NCI-H1694 (cell line): ENCODE measurements at places on chromosomes 4 and X.
A peak's percentile ranks its signal among the peaks of the same experiment; 100 is the strongest.

GRCh38 chr4:183873409-183874185, 31.5 kb upstream of the STOX2 start:
- no peak for DNase-seq

DNA sequence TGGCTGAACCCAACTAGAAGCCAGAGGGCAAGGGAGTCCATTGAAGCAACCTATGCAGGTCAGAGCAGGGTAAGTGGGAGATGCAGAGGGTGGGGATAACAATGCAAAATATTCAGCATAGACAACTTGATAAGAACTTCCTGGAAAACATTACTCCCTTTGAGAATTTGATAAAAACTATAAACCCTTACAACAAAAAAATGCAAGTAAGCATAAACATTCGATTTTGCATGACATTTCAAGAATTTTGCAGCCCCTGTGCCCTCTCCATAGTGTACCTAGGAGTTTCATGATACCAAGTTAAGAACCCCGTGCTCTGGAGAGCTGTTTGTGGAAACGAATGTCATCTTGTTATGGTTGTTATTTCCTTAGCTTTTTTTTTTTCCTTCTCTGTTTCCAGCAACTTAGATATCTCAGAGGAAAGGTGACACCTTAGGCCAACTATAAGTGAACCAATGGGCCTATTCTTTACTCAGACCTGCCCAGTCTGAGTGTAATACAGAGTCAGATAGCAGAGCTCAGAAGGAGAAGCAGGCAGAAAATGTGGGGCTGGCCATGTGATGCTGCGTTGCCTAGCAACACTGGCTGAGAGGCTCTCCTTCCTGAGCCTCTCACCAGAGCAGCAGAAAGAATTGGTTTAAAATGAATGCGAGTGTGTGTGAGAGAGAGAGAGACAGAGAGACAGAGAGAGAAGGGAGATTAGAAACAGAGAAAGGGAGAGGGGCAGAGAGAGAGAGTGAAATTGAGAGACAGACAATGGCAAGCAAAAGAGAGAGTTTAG, 36.7 kb upstream of the GABRQ start:
- no peak for DNase-seq

DNA sequence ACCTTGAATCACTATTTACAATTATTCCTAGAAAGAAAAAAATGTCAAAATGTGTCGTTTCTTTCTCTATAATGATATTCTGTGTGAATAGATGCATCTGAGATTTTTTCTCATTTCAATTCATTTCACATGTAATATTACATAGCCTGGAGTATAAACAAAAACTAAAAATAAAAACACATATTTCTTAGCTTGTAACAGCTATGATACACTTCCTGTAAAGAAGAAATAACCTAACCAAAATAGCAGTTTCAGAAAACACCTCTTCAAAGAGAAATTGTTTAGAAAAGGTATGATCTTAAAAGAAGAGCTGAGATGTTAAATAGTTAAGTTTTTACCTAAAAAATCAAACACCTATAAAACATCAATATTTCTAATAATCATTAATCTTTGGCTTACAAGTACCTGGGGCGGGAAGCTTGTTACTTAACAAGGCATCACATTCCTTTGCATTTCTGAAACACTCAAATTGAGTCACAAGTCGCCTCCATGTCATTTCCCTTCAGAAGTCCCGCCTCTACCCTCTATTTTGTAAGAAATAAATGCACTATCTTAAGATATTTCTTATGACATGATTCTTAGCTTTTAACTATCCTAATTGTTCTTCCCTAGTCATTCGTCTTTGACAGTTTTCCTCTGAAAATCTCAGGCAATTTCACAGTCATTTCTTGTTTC, 76.5 kb downstream of the PCDH18 start:
- DNase-seq, result no peak

DNA sequence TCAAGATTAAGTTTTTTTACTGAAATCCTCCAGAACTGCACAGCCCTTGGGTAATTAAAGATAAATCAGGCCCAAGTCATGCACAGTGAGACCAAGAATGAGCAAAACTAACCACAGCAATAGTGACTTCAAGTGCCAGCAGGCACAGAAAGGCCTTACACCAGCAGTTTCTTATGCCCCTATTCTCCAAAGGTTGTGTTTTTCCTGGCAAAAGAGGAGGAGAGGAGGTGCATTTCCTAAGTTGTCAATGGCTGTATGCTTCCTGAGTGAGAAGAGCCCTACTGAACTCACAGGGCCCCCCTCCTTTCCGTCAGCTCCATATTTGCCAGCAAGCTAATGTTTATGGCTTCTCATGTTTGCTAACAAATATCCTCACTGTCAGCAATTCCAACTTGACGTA, 418.7 kb upstream of the INTU start:
- no peak for DNase-seq

- no peak for DNase-seq
Measured at GRCh38 chr4:169410839-169411770, 140.3 kb upstream of the SH3RF1 start.

GRCh38 chrX:7170898-7171297, 22.9 kb upstream of the PUDP start:
- DNase-seq, result no peak

GRCh38 chr4:122450847-122451246, 5.7 kb downstream of the IL2 start:
- no peak for DNase-seq

DNA sequence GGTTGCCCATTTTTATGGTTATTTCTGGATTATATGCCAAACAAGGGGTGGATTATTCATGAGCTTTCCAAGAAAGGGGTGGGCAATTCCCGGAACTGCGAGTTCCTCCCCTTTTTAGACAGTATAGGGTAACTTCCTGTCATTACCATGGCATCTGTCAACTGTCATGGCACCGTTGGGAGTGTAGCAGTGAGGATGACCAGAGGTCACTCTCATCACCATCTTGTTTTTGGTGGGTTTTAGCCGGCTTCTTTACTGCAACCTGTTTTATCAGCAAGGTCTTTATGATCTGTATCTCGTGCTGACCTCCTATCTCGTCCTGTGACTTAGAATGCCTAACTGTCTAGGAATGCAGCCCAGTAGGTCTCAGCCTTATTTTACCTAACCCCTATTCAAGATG, 57.6 kb downstream of the SH3KBP1 start:
- no peak for DNase-seq

DNA sequence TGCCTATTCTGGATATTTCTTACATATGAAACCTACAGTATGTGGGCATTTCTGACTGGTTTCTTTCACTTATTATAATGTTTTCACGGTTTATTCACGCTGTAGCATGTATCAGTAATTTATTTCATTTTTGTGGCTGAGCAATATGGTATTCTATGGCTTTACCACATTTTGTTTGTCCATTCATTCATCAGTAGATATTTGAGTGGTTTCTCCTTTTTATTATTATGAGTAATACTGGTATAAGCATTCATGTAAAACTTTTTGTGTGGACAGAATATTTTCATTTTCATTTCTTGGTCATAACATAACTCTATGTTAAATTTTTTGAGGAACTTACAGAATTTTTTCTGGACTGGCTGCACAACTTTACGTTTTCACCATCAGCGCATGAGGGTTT, 122.7 kb upstream of the PABPC5 start:
- DNase-seq, result no peak

DNA sequence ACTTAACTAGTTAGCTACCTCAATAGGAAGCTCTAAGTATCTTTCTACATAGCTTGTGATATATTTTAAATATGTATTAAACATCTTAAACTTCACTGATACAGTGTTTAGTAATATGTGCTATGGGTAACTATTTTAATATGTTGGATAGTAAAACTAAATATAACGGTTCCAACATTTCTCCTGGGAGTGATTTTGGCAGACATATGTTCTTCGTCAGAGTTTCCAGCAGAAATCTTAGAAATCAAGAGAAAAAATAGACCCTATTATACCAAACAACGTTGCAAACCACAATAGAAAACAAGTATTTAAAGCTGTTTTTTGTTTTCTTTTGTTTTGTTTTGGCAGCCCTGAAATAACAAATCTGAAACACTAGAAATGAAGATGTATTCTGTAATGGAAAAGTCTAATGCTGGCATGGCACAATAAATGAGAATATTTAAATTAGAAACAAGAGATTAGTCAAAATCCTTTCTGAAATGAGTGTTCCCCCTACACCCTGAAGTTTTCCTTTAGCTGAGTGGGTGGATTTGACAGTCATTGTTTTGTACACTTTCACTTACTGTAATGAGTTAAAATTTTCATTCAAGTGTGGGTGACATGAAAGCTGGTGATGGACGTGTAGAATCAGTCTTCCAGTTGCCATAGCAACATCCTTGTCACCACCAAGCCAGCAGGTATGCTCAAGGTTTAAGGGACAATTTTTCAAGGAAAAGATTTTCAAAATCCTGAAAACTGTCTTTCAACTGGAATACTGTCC, 233.5 kb downstream of the SCFD2 start:
- DNase-seq, result no peak

DNA sequence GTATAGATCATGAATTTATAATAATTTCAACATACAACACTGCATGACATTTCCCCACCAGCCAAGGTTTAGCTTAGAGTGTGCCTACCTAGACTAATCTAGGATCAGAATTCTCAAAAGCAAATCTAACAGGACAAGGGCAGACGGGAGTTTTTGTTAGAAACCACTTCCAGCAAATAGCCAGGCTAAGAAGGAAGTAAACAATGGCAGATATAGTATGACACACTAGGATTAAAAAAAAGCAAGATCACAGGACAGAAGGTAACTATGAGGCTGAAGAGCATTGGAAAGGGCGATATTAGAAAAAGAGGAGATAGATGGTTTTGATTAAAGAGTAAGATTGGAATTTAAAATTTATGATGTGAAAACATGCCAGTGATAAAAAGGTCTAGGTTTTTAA, 124.8 kb downstream of the LRBA start:
- DNase-seq, result no peak

DNA sequence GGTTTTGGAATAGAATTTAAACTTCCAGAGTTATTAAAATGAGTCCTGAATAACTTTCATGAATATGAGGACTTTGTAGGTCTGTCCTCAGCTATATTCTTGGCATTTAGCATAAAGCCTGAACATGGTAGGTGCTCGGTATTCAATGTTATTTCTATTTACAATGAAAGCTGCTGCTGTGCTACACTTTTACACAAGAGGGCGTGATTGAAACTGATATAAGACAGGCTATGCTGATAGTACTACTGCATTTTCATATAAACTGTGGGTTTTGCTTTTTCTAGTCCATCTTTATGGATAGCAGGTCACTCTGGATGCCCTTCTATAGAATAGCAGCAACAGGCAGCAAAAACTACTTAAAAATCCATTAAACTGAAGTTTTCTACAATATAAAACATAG, 12.3 kb upstream of the GNPDA2 start:
- DNase-seq, result peak; percentile 26

DNA sequence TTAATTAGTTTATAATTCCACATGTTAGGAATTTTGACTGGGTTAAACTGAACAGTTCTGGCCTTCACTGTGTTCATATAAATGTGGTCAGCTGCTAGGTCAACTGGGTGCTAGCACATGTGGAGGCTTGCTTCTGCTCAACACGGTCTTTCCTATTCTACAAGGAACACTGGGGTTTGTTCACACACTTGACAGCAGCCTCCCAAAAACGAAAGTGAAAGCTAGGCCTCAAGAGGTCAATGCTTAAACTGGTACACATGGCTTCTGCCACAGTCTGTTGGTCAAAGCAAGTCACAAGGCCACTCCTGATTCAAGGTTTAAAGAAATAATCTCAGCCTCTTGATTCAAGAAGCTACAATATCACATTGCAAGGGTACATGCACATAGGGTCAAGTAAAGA, 126.5 kb downstream of the QDPR start:
- no peak for DNase-seq

DNA sequence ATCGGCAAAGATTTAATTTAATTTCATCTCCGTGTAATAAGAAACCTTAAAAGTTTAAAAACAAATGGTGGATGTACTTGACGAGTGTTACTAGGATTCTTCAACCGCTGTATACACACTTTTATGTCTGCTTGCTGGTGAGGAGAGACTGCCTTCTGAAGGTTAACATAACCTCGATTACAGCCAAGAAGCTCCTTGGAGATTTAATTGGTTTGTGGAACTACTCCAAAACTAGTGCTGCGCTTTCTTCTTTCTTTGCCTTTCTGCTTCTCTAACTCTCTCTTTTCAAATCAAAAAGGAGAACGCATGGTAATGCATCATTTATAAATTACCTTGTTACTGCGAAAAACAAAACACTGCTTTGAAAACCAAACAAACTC, 109.0 kb downstream of the ANTXR2 start:
- no peak for DNase-seq

- DNase-seq, result no peak
Measured at GRCh38 chr4:71132486-71132885, 139.0 kb downstream of the DCK start.

GRCh38 chr4:138050601-138051000, 191.5 kb downstream of the SLC7A11 start:
- DNase-seq, result no peak

- DNase-seq, result no peak
Measured at GRCh38 chr4:139458999-139459398, 5.1 kb downstream of the RAB33B start.

- peak; percentile 6 for DNase-seq
Measured at GRCh38 chr4:88866862-88867550, 169.4 kb upstream of the NAP1L5 start.

DNA sequence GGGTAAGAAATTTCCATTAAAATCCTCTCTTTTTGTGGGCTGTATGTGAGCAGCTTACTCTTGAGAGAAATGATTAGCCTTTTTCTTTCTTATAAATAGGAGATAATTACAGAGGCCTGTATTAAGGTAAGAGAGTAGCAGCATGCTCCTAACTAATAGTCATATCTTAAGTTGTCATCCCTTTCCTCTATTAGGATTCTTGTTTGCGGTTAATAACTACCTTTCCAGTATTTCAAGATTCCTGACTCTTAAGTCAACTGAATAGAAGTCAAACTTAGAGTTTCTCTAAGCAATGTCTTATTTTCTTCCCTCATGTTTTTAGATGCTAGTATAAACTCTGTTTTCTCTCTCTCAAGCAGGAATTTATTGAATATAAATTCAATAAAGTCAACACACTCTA, 139.9 kb upstream of the GPRIN3 start:
- no peak for DNase-seq

DNA sequence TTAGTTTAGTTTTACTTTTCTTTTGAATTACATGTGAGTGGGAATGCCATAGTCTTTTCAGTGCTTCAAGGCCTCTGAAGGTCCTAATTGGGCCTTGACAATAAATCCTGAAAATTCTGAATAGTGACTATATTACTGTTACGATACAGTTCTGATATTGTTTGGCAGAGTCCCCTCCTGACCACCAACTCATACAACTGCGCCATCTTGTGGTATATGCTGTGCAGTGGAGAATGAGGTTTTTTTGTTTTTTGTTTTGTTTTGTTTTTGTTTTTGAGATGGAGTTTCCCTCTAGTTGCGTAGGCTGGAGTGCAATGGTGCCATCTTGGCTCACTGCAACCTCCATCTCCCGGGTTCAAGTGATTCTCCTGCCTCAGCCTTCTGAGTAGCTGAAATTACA, 56.6 kb upstream of the CHRDL1 start:
- peak; percentile 15 for DNase-seq
